ENCODE measurements at places on chromosomes 7 and 10.

- H3K4me3 ChIP-seq: no peak overlapping the region
- no peaks in the 10 kb centered on the region for H3K27me3 ChIP-seq
- H3K36me3 ChIP-seq: peaks cover 3% of the 10 kb centered on the region
- H3K27ac ChIP-seq: no peak overlapping the region
- DNase-seq: no peak
These were observed 32.4 kb upstream of the FOXL3 start for GRCh38 chr7:257647-257992.

GRCh38 chr7:142414135-142414534 is 156.3 kb upstream of the PRSS58 start:
- DNase-seq: no peak
- peaks cover 9% of the 10 kb centered on the region for H3K4me1 ChIP-seq
- peaks cover 12% of the 10 kb centered on the region for H3K27me3 ChIP-seq
- no peaks in the 10 kb centered on the region for H3K36me3 ChIP-seq
- no peak overlapping the region for H3K4me3 ChIP-seq
- H3K27ac ChIP-seq: no peak overlapping the region

DNA sequence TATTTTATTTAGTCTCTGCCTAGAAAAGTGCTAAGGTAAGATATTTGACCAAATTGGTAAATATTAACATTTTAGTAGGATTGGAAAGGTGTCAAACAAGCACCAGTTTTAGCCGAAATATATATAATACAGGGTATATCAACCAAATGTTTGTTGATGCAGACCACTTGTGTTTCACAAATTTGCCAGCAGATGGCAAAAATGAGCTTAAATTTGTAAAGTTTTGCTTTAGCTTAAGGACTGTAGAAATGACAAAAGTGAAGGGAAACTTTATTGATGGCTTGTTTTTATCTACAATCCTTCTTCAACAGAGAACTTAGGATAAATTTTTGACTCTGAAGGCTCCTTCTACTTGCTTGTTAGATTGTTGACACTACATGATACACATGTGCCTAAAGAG is 4.8 kb upstream of the POLR1F start:
- peak; percentile 61 for DNase-seq
- H3K27ac ChIP-seq: no peak overlapping the region
- H3K4me1 ChIP-seq: peaks cover 11% of the 10 kb centered on the region
- no peak overlapping the region for H3K4me3 ChIP-seq
- no peaks in the 10 kb centered on the region for H3K36me3 ChIP-seq
- H3K27me3 ChIP-seq: no peaks in the 10 kb centered on the region

DNA sequence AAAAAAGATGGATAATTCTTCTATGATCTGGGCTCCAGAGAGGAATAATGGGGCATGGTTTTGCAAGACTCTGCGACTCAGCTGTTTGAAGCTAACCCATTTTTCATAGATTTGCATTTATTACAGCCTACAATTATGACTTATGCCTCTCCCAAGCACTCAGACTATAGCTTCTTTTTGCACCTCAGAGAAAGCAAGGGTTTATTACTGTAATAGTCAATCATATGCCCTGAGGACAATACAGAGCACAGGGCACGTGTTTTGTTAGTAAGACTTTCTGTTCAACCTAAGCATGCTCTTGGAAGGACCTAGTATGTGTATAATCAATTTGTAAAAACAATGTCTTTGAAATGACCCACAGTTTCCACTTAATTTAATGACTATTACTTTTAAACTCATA is 221.2 kb downstream of the PARD3 start:
- H3K4me1 ChIP-seq: no peaks in the 10 kb centered on the region
- no peaks in the 10 kb centered on the region for H3K36me3 ChIP-seq
- H3K4me3 ChIP-seq: no peak overlapping the region

DNA sequence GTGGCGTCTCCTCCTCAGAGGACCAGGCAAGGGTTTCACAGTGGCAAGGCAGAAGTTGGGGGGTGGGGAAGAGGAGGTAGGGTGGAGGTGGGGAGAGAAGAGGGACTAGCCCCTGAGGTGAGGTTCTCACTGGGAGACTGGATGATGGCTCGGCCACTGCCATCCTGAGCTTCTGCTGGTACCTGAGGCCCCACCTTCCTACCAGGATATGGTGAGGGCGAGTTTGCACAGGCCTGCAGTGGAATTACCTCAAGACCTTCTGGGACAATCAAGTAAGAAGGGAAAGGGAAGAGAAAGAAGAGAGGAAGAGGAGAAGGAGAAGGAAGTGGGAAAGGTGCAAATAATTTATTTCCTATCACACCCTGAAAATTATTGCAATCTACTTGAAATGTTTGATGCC is 111.8 kb upstream of the GDF10 start:
- DNase-seq: no peak
- no peaks in the 10 kb centered on the region for H3K4me1 ChIP-seq
- H3K4me3 ChIP-seq: no peak overlapping the region
- H3K27ac ChIP-seq: no peak overlapping the region
- no peaks in the 10 kb centered on the region for H3K36me3 ChIP-seq

- H3K4me1 ChIP-seq: peaks cover 84% of the 10 kb centered on the region
- H3K27ac ChIP-seq: peak overlapping the region; percentile 87
- H3K4me3 ChIP-seq: peak overlapping the region; percentile 30
- peaks cover 74% of the 10 kb centered on the region for H3K36me3 ChIP-seq
- peak; percentile 53 for DNase-seq
These were observed 9.3 kb upstream of the ZC3HAV1L start for GRCh38 chr7:139044813-139045794.
